ENCODE measurements at places on chromosomes 4 and X. TPM values are rescaled to one million over a fixed set of nuclear protein-coding genes. Genes with fewer than 3 reads are reported as not detected.

GRCh38 chr4:160877087-160877790, 1286.6 kb downstream of the FSTL5 start:
- H3K27ac ChIP-seq = no peak overlapping the region
- no peak overlapping the region for H3K4me3 ChIP-seq
- DNase-seq = no peak
- H3K36me3 ChIP-seq = no peaks in the 10 kb centered on the region

DNA sequence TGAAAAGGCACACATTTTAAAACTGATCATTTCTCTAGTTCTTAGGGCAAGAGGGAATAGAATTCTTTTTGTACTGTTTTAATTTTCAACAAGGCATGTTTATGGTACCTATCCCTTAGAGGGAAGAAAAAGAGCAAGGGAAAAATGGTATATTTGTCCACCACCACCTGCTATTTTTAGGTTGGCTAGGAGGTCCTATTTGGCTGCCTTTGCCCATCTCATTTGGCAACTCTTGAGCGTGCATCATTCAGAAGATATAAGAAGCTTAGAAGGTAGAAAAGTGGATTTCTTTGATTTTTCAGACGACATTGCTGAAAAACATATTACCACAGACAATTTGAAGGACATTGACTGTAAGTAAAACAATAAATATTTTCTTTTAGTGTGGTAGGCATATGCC, 69.0 kb downstream of the DCK start:
- no peak for DNase-seq
- H3K4me3 ChIP-seq = no peak overlapping the region
- peaks cover 5% of the 10 kb centered on the region for H3K27me3 ChIP-seq
- no peak overlapping the region for H3K27ac ChIP-seq
- no peaks in the 10 kb centered on the region for H3K4me1 ChIP-seq

GRCh38 chrX:102085706-102086105, 39.8 kb upstream of the TCEAL2 start:
- H3K4me3 ChIP-seq = no peak overlapping the region
- H3K4me1 ChIP-seq = no peaks in the 10 kb centered on the region
- peak; percentile 2 for DNase-seq
- no peaks in the 10 kb centered on the region for H3K27me3 ChIP-seq
- H3K36me3 ChIP-seq = no peaks in the 10 kb centered on the region

DNA sequence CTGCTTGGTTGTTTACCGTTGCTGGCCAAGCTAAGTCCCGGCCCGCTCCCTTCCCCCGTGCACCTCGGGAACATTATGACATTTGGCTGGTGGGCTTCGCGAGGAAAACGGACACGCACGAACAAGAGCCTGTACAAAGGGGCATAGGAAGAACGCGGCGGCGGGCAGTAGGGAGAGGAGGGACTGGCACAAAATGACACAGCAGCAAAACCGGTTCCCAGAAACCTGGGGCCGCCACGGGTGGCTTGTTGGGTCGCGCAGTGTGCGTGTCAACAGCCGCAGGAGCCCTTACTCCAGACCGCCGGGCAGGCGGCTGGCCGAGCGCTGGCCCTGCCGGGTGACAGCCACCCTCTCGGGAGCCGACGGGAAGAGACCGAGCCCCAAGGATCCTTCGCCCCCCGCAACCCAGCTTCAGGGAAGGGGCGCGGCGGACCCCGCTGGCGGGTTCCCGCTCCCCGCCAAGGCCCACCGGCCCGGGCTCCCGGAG, 1.6 kb upstream of the LIN54 start:
- H3K27ac ChIP-seq = peak overlapping the region; percentile 91
- H3K4me3 ChIP-seq = peak overlapping the region; percentile 90
- peak; percentile 36 for DNase-seq

GRCh38 chrX:133953078-133953477, 32.3 kb downstream of the GPC3 start:
- no peaks in the 10 kb centered on the region for H3K36me3 ChIP-seq
- H3K27ac ChIP-seq = no peak overlapping the region
- H3K27me3 ChIP-seq = no peaks in the 10 kb centered on the region
- no peak overlapping the region for H3K4me3 ChIP-seq
- H3K4me1 ChIP-seq = no peaks in the 10 kb centered on the region

Gene SPP1
- total RNA-seq = not detected

- no peak overlapping the region for H3K4me3 ChIP-seq
- no peaks in the 10 kb centered on the region for H3K36me3 ChIP-seq
- no peak overlapping the region for H3K27ac ChIP-seq
- no peaks in the 10 kb centered on the region for H3K27me3 ChIP-seq
Observed at GRCh38 chrX:1912193-1912592, 297.3 kb downstream of the ASMT start.

DNA sequence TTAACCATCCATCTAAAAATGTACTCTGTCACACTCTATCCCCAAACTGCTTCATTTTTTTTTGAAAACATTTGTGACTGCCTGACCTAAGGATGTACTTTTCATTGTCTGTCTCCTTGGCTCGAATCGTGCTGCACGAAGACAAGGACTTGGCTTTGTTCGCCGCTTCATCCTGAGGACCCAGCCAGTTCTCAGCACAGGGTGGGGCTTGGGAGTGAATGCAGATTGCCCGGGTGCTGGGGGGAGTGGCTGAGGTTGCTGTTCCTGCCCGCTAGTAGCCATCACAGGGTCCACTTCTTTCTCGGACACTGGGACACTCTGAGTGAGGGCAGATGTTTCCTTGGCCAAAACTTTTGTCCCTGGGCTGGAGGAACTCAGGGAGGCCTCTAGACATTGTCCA, 70.1 kb upstream of the CLCN4 start:
- H3K27me3 ChIP-seq = no peaks in the 10 kb centered on the region
- H3K27ac ChIP-seq = no peak overlapping the region
- H3K4me3 ChIP-seq = no peak overlapping the region
- H3K36me3 ChIP-seq = no peaks in the 10 kb centered on the region
- H3K4me1 ChIP-seq = peaks cover 26% of the 10 kb centered on the region
- DNase-seq = no peak

Gene PPP4R3C
- total RNA-seq = not detected

All from CD4-positive, CD25-positive, alpha-beta regulatory T cell (primary cell).